ENCODE measurements at places on chromosomes 3 and 15.

GRCh38 chr15:41917767-41918430 lies 24.0 kb upstream of the SPTBN5 start:
- no peak for DNase-seq

DNA sequence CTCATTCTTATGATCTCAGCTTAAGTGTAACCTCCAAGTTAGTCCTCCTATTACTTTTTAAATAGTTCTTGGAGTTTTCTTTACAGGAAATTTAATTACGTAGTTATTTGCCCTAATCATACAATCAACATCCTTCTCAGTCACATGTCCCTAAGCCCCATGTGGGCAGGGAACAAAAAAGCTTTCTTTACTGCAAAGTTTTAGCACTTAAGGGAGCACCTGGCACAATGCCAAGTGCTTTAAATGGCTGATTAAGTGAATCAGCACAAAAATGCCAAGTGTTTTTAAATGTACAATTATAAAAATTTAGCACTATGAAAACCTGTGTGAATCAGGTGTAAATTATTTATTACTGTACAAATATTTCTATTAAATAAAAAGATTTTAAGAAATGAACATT lies 445.3 kb downstream of the C3orf38 start:
- no peak for DNase-seq

GRCh38 chr15:63487076-63487757 lies 17.2 kb upstream of the USP3 start:
- no peak for DNase-seq

DNA sequence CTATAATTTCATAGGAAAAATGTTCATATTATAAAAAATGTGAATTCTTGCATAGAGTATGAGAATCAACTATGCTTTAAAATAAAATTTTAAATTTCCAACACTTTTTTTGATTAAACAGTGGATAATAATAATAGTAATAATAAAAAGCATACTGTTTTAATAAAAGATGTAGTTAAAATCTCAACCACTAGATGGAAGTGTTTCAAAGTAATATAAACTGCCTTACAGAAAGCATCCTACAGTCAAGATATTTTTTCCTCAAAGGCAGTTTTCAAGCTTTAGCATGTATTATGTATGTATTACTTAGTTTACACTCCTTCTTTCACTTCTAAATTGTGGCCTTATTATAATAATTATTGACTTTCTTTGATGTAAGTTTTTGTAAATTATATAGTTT lies 217.5 kb downstream of the CHL1 start:
- no peak for DNase-seq

GRCh38 chr15:48833526-48834239 lies 22.8 kb upstream of the CEP152 start:
- DNase-seq = no peak

GRCh38 chr3:48233542-48233941 lies 7.4 kb upstream of the ZNF589 start:
- no peak for DNase-seq

- no peak for DNase-seq
Measured at GRCh38 chr3:192848371-192849233, 69.1 kb downstream of the MB21D2 start.

- DNase-seq = peak; percentile 51
Measured at GRCh38 chr3:49869525-49870126, at the start of gene CAMKV. TSS of gene CAMKV (minus strand) at chr3:49869906. CDS start at chr3:49862388, 7,518 bp downstream.

GRCh38 chr3:196344663-196345062 lies 6.5 kb upstream of the TM4SF19 start:
- no peak for DNase-seq

DNA sequence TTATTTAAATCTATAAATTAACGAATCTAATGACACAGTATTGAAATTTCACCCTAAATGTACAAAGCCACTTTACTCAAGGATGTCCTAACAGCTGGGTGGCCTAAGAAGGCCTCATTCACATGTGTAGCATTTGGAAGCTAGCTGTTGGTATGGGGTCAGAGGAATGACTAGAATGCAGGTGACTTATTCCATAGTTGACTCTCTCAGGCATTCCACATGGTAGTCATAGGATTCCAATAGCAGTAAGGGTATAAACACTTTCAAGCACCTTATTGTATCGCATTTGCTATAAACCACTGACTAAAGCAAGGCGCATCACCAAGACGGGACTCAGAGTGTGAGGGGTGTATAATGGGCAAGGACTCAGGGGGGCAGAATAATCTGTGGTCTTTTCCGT lies 294.8 kb upstream of the EPHA3 start:
- DNase-seq = no peak

DNA sequence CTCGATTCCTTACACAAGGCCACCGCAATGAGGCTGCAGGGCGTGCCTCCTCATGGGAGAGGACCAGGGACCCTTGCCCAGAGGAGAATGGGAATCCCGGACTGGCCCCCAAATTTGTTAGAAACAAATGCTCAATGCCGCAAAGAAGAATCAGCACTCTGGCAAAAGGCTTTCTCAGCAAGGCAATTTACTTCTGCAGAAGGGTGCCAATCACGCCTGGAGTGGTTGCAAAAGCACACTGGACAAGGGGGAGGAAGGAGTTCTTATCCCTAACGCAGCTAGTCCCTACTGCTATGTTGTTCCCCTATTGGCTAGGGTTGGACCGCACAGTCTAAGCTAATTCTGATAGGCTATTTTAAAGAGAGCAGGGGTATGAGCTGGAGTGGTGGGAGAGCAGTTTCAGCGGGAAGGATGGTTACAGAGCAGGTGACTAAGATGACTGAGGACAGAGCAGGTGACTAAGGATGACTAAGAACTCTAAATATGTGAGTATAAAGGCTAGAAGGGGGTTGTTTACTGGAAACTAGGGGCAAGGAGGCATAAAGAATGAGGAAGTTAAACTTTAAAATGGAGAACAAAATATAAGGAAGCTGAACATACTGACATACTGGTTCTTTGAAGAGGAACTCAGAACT lies 48.5 kb downstream of the KATNBL1 start:
- no peak for DNase-seq

DNA sequence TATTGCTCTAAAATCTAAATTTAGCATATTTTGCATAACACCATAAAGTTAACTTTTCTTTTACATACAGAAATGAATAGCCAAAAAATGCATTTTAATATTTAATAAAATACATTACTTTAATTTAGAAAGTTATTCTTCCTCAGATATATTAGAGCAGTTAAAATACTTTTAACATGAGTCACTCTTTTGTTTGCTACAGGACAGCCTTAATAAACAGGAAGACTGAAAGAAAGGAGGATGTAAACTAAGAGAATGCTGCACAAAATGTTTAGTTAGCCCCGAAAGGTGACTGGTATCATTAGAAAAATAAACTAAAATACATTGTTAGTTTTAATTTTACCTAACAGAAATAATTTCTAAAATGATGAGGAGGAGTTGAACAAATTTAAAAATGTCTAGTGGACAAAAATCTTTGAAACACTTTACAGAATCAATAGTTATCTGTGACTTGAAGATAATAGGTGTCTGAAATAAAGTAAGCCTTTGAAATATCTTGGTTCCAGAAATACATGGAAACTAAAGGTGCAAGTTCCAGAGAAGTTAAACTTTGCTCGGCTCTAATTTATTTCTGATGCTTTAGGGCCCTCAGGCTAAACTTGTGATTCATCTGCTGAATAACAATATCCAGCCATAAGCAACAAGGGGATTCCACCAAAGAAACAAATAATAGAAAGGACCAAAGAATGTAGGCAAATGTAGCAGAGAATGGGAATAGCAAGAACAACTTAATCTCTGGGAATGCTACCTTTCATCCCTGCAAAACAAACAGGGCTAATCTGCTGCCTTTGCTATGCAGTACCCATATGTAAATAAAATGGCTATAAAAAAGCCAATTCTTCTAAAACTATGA lies 138.3 kb upstream of the UBP1 start:
- no peak for DNase-seq

GRCh38 chr15:38069511-38070011 lies 135.1 kb downstream of the TMCO5A start:
- DNase-seq = no peak

- DNase-seq = no peak
Measured at GRCh38 chr3:119302697-119303551, 8.7 kb downstream of the ARHGAP31 start.

GRCh38 chr15:62066663-62067447 lies at the start of gene C2CD4A:
TSS of gene C2CD4A (plus strand) at chr15:62066977. CDS start at chr15:62067614, 637 bp downstream.
- peak; percentile 58 for DNase-seq

DNA sequence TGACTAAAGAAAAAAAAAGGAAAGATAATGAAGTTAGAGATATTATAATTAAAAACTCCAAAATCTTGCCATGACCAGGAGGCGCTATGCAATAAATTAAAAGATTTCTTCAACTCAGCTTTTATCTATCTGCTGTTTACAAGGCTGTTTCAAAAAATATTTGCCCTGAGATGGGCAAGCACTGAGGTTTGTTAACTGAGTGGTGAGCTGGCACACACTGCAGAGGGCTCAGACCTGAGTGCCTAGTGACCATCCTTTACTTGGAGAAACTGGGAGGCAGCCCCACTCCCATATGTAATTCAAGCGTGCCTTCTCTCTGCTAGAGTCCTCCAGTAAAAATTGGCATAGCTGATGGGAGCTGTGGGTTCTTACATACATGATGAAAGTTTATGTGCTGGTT lies 198.7 kb upstream of the TBC1D5 start:
- no peak for DNase-seq

DNA sequence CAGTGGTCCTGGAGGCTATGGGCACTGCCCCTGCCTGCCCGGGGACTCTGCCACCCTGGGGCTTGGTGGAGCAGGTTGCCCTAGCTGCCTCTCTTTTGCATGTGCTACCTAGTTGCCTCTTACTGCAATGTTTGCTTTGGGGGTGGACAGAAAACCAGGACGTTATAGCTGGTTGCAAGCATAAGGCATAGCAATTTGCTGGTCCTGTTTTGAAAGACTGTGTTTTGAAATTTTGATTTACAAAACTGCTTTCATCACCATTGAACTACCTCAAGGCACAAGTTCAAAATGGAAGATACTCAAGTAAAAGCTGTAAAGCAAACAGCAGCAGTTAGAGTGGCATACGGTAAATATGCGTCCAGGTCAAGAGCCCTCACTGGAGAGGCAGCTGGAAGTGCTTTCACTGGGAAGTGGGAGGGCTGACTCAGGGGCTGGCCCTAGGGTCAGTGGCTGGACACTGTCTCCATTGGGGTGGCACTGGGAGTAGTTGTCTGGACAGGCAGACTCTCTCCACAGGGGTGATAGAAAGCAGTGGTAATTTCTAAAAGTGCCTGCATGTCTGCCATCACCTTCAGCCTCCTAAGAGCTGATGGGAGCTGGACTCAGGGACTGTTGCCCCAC lies 138.1 kb downstream of the CHDH start:
- DNase-seq = no peak

DNA sequence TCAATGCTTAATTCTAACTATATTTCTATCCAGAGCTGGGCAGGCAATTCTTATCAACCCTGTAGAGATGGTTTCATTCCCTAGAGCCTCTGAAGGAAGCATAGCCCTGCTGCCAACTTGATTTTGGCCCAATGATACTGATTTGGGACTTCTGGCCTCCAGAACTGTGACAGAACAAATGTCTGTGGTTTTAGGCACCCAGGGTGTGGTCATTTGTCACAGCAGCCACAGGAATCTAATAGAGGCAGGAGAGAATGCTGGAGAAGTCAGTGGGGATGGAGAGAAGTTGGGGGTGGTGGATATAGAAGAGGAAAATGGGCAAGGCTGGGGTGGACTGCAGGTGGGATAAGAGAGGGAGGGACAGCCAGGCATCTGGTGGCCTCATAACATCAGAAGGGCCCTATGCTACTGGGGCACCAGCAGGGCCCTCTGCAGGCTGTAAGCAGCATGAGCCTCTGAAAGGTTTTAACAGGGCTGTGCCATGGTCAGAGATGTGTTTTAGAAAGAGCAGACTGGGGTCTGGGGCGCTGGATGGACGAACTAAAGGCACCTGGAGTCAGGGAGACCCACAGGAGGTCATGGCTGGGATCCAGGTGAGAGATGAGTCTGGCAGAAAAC lies 19.8 kb downstream of the MRPS11 start:
- no peak for DNase-seq

DNA sequence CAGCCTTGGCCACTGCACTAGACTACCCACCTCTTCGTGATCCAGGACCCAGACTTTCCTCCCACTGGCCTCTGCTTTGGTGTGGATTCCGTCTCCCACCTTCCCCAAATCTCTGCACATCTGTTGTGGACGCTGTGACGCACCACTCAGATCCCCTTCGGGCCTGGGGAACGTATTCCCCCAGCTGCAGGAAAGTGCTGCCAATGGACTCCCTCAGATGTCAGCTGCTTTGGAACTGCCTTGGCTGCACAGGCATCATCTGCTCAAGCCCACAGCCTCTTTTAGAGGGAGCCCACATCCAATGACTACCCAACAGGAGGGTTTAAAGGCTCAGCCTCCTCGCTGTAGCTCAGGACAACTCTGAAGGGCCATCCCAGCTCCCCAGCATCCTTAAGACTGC lies 134.2 kb upstream of the RAD18 start:
- DNase-seq = no peak

- no peak for DNase-seq
Measured at GRCh38 chr3:83514130-83514914, 1444.5 kb upstream of the CADM2 start.

- peak; percentile 36 for DNase-seq
Measured at GRCh38 chr3:32018757-32019564, 37.4 kb downstream of the ZNF860 start.

- DNase-seq = no peak
Measured at GRCh38 chr3:126419151-126419703, 24.5 kb downstream of the CFAP100 start.

DNA sequence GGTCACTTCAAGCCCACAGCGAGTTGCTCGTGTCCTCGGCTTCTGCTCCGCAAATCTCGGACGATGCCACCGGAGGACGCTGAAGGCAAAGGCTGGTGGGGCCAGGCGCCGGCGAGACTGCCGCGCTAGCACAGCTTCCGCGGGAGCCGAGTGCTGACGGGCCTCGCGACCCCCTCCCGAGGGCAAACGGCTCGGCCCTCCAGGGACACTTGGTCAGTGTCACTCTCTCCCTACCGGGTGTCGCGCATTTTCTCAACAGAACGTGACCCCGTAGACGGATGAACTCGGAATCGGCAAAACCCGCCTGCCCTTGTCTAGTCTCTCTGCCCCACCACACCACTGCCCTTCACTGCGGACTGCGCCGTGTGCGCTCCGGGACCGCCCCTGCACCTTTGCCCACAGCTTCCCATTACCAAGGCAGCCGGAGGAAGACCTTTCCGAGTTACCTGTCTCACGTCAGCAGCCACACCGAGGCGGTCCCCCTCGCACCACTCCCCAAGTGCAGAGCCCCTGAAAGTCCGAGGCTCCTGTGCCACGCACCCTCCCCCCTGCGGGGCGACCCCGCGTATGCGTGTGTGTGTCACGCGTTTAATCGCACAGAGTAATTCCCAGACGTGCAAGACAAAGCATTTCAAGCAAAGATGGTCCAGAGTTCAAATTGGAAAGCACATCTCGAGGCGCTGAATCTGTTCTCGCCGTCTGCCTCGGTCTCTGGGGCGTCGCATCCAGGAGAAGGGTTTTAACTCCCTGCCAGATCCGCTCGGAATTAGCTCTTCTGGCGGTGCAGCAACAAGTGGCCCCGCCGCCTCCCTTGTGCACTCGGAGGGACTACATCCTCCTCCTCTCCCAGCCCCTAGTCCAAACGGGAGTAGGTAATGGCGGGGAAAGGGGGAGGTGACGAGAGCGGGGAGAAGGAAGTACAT lies 245.0 kb upstream of the TOPAZ1 start:
- DNase-seq = no peak
